ENCODE measurements at places on chromosomes 2 and 18. TPM values are rescaled to one million over a fixed set of nuclear protein-coding genes. Genes with fewer than 3 reads are reported as not detected.

DNA sequence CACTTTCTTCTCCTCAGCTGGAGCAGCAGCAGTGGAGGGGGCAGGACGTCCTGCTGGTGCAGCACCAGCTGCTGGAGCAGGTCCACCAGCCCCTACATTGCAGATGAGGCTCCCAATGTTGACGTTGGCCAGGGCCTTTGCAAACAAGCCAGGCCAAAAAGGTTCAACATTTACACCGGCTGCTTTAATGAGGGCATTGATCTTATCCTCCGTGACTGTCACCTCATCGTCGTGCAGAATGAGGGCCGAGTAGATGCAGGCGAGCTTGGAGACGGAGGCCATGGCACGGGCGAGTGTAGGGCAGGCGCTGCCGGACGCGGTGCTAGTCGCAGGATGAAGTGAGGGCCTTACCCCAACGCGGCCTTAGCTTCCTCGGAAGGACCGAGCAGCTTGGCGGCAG lies 12.5 kb downstream of the HOXD1 start:
- no peak for DNase-seq

- no peak for DNase-seq
These were observed 22.2 kb downstream of the CCDC121 start for GRCh38 chr2:27606611-27607010.

- no peak for DNase-seq
These were observed 11.2 kb upstream of the WIPF1 start for GRCh38 chr2:174608866-174609214.

The C2orf66 gene
- polyA plus RNA-seq, result 0.18 TPM

The CDH7 gene
- polyA plus RNA-seq, result 13.5 TPM

DNA sequence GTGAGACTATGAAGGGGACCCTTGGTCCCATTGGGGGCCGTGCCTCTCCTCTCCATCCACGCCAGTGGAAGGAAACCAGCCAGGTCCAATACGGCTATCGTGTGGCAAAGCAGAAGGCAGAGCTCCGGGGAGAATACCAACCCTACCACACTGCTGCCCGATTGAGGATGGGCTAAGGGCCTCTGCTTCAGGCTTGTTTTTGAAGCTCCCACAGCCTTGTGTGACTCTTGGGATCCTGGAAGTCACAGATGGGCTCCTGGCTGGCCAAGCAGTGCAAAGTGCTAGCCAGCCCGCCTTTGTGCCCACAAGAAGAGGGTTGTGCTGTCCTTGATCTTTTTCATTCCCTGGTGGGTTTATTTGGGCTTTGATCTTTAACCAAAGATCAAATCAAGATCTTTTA lies 70.6 kb upstream of the ID2 start:
- no peak for DNase-seq

DNA sequence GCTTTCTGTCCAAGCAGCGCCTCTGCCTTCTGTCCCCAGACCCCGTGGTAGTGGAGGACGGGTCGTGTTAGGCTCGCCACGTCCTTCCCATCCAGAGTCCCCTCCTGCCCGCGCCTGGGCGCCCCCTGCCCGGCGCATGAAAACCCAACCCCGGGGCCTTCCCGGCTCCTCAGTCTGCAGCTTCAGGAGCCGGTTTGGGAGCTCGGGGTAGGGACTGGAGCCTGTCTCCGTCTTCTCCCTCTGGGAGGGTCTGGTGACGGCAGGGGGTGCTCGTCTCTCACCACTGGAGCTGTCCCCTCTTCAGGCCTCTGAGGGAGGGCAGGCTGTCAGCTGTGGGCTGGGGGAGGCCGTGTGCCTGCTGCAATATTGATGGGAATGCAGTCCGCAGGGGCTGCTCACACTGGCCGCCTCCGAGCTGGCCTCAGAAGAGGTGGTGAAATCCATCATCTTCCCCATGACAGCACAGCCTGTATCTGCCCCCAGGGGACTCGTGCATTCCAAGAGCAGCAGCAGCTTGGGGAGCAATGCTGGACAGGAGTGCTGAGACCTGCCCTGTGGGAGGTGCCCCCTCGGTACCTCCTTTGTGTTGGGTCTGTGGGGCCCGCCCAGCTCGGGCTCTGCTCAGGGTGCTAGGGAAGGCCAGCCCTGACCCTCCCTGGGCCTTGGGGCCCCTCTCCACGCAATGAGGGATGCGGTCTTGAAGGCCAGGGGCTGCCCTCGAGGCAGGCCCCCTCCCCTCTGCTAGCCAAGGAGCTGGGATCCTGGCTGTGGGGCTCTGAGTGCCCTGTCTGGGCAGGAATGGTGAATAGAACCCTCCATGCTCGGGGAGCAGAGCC lies 17.8 kb upstream of the KLHL30 start:
- DNase-seq, result no peak

DNA sequence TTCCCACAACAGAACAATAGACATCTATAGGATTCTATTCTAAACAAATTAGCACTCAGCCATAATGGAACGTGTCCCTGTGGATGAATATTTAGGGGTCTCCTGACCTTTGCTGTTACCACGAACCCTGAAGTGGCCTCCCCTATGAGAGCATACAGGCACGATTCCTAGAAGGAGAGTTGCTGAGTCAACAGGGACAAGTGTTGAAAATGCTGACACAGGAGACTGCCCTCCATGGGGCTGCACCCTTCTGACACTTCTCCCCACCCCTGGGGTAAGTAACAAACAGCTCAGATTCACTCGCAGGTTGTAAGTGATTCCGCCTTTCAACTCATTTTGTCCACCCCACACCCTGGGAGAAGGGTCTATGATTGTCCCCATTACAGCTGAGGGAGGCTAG lies 14.1 kb upstream of the STK25 start:
- no peak for DNase-seq

GRCh38 chr2:237475704-237476141 lies 11.3 kb upstream of the MLPH start:
- no peak for DNase-seq

- no peak for DNase-seq
These were observed 2.9 kb upstream of the SLC19A3 start for GRCh38 chr2:227720680-227721079.

- peak; percentile 51 for DNase-seq
These were observed 55.8 kb downstream of the TSN start for GRCh38 chr2:121810959-121811853.

DNA sequence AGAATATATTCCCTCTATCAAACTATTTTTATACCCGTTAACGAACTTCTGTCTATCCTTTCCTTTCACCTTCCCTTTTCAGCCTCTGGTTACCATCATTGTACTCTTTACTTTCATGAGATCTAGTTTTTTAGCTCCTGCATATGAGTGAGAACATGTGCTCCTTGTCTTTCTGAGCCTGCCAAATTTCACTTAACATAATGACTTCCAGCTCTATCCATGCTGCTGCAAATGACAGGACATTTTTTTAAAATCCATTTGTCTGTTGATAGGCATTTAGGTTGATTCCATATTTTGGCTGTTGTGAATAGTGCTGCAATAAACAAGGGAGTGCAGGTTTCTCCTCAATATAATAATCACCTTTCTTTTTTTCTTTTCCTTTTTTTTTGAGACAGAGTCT lies 8.2 kb upstream of the CCDC195 start:
- DNase-seq, result no peak

The MC2R gene
- polyA plus RNA-seq, result not detected

Data from left renal pelvis (tissue), 4 donors.